ENCODE measurements at places on chromosomes 5 and 9.

GRCh38 chr5:179872828-179873575 is 14.4 kb upstream of the MRNIP start:
- DNase-seq, result no peak

DNA sequence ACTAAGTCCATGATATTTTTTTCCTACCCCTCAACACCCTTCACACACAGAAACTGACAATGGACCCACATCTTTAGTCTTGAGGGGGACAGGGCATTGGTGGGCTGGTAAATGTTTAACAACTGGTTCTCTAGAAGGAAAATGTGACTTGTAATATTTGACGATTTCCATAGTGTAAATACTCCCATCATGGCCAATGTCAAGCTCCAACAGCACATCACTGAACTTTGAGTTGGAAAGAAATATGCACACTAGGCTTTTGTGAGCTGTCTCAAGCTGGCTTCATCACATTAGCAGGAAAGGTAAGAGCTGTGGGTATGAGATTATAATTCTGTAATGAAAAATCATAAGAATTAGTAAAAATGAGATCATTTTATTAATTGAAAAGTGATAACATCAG is 189.9 kb upstream of the PRLR start:
- no peak for DNase-seq

DNA sequence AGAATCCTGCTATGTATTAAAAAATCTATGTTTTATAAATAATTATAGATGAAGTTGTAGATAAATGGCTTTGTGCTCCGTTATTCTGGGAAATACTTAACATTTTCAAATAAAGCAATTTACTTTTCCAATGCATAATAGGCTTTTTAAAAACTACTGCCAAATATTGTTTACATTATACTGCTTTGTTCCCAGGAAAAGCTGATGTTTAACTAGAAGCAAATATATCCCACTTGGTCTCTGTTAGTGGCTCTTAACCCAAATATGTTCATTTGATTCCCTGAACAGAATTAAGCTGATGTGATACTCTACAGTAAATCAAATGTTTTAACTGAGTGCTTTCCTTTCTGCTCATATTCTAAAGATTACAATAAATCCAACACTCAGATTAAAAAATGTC is 326.3 kb downstream of the SLCO4C1 start:
- DNase-seq, result no peak

GRCh38 chr5:137561608-137562007 is 62.5 kb upstream of the SPOCK1 start:
- no peak for DNase-seq

- no peak for DNase-seq
Measured at GRCh38 chr5:52139888-52140615, 647.7 kb upstream of the ITGA1 start.

DNA sequence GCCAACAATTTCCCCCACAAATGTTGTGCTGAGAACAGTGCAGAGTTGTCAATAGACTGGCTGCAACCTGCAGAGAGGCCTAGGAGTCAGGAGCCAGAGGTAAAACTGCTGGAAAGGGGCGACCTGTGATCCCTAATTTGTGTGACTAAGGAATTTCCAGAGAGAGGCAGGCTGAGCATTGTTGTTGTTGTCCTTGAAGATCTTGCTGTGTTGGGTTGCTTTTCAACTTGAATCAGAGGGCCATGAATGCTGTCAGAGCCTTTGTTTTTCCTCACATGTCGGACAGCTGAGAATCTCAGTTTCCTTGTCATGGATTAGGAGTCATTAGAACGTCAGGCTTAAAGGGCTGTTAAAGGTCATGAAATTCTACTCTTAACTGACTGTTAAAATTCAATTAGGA is 134.6 kb upstream of the ASTN2 start:
- no peak for DNase-seq

GRCh38 chr9:104795082-104795481 is 31.2 kb downstream of the NIPSNAP3B start:
- no peak for DNase-seq

- no peak for DNase-seq
Measured at GRCh38 chr5:75993183-75993582, 90.0 kb upstream of the SV2C start.

GRCh38 chr9:135500071-135500524 is 384 bp upstream of the MRPS2 start:
- DNase-seq, result no peak

DNA sequence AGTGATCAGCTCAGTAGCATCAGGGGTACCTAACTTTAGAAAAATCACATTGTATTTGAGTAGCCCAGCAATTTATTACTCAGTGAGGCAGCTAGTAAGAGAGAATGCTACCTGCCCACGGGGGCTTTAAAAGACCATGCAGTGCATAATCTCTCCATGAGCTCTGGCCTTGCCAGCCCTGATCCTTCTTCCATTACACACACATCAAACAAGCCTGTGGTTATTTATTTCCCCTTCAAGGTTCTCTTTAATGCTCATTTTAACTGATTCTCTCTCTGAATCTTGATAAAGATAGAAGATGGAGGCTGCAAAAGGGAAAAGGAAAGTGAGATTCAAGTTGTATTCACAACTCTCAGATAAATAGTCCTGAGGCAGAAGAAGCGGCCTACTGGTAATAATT is 22.3 kb downstream of the ANKRD31 start:
- no peak for DNase-seq

GRCh38 chr9:80156262-80156661 is 584.5 kb downstream of the TLE4 start:
- no peak for DNase-seq

DNA sequence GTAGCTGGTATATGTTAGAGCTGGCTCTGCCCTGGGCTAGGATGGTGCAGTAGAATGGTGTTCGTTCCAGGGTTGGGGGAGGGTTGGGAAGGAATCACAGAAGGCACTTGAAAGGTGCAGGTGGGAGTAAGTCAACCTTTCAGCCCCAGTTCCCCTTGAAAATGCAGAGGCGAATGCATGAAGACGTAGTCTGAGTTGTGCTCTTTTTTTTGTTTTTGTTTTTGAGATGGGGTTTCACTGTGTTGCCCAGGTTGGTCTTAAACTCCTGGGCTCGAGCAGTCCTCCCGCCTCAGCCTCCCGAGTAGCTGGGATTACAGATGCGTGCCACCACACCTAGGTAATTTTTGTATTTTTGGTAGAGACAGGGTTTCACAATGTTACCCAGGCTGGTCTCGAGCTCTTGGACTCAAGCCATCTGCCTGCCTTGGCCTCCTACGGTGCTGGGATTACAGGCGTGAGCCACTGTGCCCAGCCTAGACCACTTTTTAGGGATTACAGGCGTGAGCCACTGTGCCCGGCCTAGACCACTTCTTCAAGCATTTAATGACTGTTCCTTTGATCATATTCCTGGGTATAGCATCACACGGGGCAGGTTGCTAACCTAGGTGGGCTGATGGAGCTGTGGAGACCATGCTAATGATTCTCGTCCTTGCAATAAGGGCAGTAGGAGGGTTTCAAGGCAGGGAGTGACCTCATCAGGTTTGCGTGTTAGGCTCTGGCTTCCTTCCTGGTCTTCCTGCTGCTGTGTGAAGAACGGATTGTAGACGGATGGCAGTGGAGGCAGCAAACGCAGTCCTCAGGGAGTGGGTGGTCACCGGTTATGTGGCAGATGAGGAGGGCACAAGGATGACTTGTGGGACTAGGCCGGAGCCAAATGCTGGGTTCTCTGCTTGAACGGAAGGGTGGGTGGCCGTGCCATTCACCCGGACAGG is 13.7 kb downstream of the EHMT1 start:
- DNase-seq, result no peak

- no peak for DNase-seq
Measured at GRCh38 chr5:34538026-34538672, 118.0 kb upstream of the RAI14 start.

GRCh38 chr5:120882038-120882775 is 418.1 kb downstream of the PRR16 start:
- no peak for DNase-seq

DNA sequence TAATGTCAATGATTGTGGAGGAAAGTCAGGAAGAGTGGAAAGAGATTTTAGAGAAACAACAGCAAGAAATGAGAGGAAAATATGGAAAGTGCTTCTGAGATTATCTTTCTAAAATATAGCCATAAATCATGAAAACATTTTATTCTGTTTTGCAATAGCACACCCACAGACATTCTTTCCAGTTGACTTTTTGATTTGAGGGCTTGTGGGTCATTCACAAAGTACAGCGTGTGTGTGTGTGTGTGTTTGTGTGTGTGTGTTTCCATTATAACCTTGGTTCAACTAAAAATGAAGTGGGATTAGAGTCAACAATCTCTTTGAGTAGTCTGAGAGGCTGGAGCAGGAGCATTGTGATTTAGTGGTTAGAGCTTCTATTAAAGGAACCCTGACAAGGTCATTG is 116.6 kb upstream of the GAS1 start:
- no peak for DNase-seq

Data from activated CD8-positive, alpha-beta memory T cell treated with anti-CD3 and anti-CD28 coated beads for 1 hour (primary cell).